RWPE1 (cell line): ENCODE measurements at places on chromosomes 1 and 21.

DNA sequence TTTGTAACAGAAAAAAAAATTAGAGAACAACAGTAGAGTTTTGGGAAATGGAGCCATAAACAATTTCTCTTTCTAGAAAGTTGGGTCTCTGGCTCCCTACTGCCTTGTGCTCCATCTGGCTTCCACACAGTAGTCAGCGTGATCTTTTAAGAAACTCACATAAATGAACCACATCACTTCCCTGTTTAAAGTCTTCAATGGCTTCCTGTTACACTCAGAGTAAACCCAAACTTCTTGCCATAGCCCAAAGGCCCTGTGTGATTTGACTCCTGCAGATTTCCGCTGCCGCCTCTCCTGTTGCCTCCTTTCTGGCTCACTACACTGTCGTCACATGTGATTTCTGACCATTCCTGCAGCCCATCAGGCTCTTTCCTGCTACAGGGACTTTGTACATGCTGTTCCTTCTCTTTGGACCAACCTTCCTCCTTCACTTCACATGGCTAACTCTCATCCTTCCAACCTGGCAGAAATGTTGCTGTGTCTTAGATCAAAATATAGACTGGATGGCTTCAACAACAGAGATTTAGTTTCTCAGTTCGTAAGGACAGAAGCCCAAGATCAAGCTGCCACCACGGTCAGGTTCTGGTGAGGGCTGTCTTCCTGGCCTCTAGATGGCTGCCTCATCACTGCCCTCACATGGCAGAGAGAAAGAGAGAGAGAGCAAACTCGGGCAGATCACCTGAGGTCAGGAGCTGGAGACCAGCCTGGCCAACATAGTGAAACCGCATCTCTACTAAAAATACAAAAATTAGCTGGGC lies 34.0 kb downstream of the OPRD1 start:
- DNase-seq: no peak

DNA sequence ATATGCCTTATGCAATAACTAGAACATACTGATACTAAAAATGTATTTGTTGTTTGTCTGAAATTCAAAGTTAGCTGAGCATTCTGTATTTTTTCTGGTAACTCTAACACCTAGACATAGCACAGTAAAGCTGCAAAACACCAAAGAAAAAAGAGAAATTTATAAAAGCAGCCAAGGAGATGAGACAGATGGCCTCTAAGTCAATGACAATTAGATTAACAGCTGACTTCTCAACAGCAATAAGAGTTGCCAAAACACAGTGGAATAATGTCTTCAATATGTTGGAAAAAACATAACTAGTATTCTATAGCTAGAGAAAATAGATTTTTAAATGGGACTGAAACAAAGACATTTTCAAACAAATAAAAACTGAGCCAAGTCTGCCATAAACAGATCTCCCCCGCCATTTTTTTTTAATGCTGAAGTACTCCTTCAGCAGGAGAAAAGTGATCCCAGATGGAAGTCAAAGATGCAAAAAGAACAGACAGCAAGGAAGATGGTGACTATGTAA lies 81.3 kb downstream of the SYF2 start:
- DNase-seq: no peak

GRCh38 chr1:184629266-184629665 lies 125.4 kb downstream of the EDEM3 start:
- no peak for DNase-seq

DNA sequence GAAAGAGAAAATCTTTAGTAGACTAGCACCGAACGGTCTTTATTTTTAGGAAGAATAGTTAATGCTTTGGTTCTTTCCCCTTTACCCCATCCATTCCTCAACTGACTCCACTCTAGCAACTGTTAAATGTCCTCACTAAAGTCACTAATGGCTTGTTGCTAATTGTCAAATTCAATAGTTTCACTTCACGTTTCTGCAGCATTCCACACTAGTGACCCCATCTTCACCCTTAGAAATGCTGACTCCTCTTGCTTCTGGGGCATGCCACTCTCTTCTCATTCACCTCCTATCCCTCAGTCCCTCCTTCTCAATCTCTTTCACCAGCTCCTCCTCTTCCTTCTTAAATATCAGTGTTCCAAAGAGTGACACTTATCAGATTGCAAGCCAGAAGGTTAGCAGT lies 19.4 kb upstream of the CADM3 start:
- no peak for DNase-seq

GRCh38 chr1:69455718-69456117 lies 112.0 kb upstream of the LRRC7 start:
- no peak for DNase-seq
